ENCODE measurements at places on chromosomes 2 and 18. TPM values are rescaled to one million over a fixed set of nuclear protein-coding genes. Genes with fewer than 3 reads are reported as not detected.

The MEX3C gene
- 16.5 TPM for total RNA-seq

The MTCL1 gene
- total RNA-seq = 15.3 TPM

The LIMS3 gene
- total RNA-seq = 4.7 TPM

The ZNF396 gene
- total RNA-seq = 2.6 TPM

The RND3 gene
- 4.9 TPM for total RNA-seq

The GALR1 gene
- total RNA-seq = under 0.01 TPM

The ALLC gene
- total RNA-seq = not detected

The MERTK gene
- total RNA-seq = 9.6 TPM

The EPHA4 gene
- total RNA-seq = 4.0 TPM

The HOXD10 gene
- not detected for total RNA-seq

The G6PC2 gene
- 35.3 TPM for total RNA-seq

The NBEAL1 gene
- total RNA-seq = 31.6 TPM

The UCN gene
- total RNA-seq = not detected

The POMC gene
- 92.0 TPM for total RNA-seq

The CCDC141 gene
- 13.7 TPM for total RNA-seq

GRCh38 chr2:99836690-99837605 is 305.4 kb downstream of the AFF3 start:
- H3K4me1 ChIP-seq = no peaks in the 10 kb centered on the region
- no peak overlapping the region for H3K27ac ChIP-seq
- no peaks in the 10 kb centered on the region for H3K36me3 ChIP-seq
- H3K4me3 ChIP-seq = no peak overlapping the region

GRCh38 chr2:167579826-167580225 is 667.6 kb downstream of the STK39 start:
- H3K27ac ChIP-seq = no peak overlapping the region
- no peaks in the 10 kb centered on the region for H3K27me3 ChIP-seq
- H3K4me3 ChIP-seq = no peak overlapping the region
- no peaks in the 10 kb centered on the region for H3K36me3 ChIP-seq
- no peaks in the 10 kb centered on the region for H3K4me1 ChIP-seq

- no peak for DNase-seq
- no peaks in the 10 kb centered on the region for H3K27me3 ChIP-seq
- no peaks in the 10 kb centered on the region for H3K36me3 ChIP-seq
- peaks cover 10% of the 10 kb centered on the region for H3K4me1 ChIP-seq
Observed at GRCh38 chr2:188963741-188964140, 10.4 kb upstream of the COL3A1 start.

DNA sequence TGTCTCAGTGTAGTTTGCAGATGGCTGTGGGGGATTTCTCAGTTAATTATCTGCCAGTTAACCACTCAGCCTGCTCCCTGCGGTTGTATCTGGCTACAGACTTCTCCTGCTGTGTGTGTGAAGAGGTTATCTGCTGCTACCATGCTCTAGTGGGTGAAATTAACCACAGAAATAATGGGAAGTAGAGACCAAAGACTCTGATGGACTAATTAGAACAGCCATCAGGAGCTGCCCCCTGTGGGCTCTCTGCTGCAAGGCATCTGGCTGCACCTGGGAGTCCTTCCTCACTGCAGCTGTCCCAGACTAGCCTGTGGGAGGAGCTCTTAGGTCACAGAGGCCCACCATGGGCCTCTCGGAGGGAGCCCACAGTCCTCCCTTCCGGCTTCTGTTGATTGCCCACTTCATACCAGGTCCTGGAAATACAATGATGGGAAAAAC is 66.6 kb downstream of the CTIF start:
- H3K36me3 ChIP-seq = no peaks in the 10 kb centered on the region
- H3K4me1 ChIP-seq = peaks cover under 1% of the 10 kb centered on the region
- H3K27ac ChIP-seq = no peak overlapping the region
- no peak for DNase-seq

DNA sequence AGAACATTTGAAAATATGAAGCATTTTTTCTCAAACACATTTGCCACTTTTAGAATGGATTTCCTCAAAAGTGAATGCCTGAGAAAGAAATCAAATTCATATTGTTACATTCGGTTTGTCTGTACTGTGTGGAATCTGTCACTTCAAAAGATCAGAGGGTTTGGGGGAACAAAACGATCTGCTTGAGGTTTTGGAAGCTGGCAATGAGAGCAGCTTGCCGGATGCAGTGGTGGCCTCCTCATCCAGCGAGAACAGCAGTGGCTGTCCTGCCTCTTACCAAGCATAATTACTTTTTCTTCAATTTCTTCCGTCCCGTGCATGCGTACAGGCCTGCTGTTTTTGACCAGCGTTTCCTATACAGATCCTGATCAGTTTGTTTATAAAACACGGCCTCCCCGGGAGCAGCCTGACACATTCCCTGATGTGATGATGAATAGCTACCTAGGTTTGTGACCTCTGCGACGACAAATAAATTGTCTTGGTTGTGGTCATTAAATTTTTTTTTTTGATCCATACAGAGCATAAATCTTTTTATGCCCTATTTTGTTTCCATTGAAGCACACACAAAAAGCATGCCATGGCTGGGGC is 45.2 kb downstream of the ITGA6 start:
- no peak overlapping the region for H3K27ac ChIP-seq
- no peaks in the 10 kb centered on the region for H3K36me3 ChIP-seq
- no peak for DNase-seq
- no peaks in the 10 kb centered on the region for H3K27me3 ChIP-seq

- H3K4me1 ChIP-seq = no peaks in the 10 kb centered on the region
- H3K36me3 ChIP-seq = no peaks in the 10 kb centered on the region
- DNase-seq = no peak
- no peaks in the 10 kb centered on the region for H3K27me3 ChIP-seq
Observed at GRCh38 chr2:33946193-33946592, 347.1 kb upstream of the FAM98A start.

- H3K27ac ChIP-seq = no peak overlapping the region
- no peak for DNase-seq
- peaks cover 16% of the 10 kb centered on the region for H3K4me1 ChIP-seq
- no peaks in the 10 kb centered on the region for H3K36me3 ChIP-seq
Observed at GRCh38 chr2:99850084-99850710, 292.2 kb downstream of the AFF3 start.

DNA sequence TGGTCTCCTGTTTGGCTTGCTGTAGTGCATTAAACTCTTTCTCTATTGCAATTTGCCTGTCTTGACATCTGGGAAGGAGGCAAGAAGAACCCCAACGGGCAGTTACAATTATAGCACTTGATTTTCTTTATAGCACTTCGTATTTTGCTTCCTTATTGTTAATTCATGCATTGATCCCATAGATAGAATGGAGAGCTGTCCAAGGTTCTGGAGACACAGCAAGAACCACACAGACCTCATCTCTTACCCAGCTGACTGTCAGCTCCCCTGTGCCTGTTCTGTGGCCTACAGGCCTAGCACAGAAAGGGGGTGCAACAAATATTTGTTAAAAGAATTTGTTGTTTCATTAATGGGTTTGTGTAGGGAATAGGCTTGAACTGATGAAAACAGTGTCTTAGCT is 194.3 kb downstream of the GALNT1 start:
- H3K27me3 ChIP-seq = no peaks in the 10 kb centered on the region
- no peak for DNase-seq
- H3K4me3 ChIP-seq = no peak overlapping the region
- no peak overlapping the region for H3K27ac ChIP-seq

GRCh38 chr2:74333175-74333574 is 10.0 kb downstream of the SLC4A5 start:
- H3K4me3 ChIP-seq = no peak overlapping the region
- H3K36me3 ChIP-seq = no peaks in the 10 kb centered on the region
- DNase-seq = no peak
- no peaks in the 10 kb centered on the region for H3K4me1 ChIP-seq
- H3K27me3 ChIP-seq = no peaks in the 10 kb centered on the region

- DNase-seq = no peak
- no peaks in the 10 kb centered on the region for H3K27me3 ChIP-seq
- no peaks in the 10 kb centered on the region for H3K4me1 ChIP-seq
- no peaks in the 10 kb centered on the region for H3K36me3 ChIP-seq
- no peak overlapping the region for H3K4me3 ChIP-seq
- H3K27ac ChIP-seq = no peak overlapping the region
Observed at GRCh38 chr18:27261769-27262549, 76.9 kb upstream of the CHST9 start.

DNA sequence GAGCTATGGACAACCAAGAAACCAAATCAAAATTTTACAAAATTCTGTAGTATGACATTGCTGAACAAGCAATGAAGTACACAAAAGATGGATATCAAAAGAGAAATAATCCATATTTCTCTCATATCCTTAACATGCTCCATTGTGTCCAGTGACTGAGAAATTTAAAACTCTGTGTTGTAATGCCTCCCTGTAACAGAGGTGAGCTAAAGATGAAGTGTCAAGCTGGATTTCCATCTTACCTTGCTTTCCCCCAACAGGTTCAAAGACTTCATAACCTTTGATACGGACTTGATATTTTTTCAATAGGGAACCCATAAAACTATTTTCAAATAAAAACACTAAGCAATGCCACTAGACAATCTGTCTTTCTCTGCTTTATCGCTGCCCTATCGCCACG is 95.7 kb upstream of the SERTAD2 start:
- no peaks in the 10 kb centered on the region for H3K36me3 ChIP-seq
- peak overlapping the region; percentile 95 for H3K27ac ChIP-seq
- no peaks in the 10 kb centered on the region for H3K27me3 ChIP-seq
- no peak for DNase-seq
- H3K4me3 ChIP-seq = peak overlapping the region; percentile 67

GRCh38 chr2:108945969-108946368 is 43.1 kb downstream of the EDAR start:
- no peaks in the 10 kb centered on the region for H3K36me3 ChIP-seq
- H3K27ac ChIP-seq = no peak overlapping the region
- H3K27me3 ChIP-seq = no peaks in the 10 kb centered on the region
- H3K4me3 ChIP-seq = no peak overlapping the region
- peak; percentile 46 for DNase-seq
- H3K4me1 ChIP-seq = peaks cover 4% of the 10 kb centered on the region

DNA sequence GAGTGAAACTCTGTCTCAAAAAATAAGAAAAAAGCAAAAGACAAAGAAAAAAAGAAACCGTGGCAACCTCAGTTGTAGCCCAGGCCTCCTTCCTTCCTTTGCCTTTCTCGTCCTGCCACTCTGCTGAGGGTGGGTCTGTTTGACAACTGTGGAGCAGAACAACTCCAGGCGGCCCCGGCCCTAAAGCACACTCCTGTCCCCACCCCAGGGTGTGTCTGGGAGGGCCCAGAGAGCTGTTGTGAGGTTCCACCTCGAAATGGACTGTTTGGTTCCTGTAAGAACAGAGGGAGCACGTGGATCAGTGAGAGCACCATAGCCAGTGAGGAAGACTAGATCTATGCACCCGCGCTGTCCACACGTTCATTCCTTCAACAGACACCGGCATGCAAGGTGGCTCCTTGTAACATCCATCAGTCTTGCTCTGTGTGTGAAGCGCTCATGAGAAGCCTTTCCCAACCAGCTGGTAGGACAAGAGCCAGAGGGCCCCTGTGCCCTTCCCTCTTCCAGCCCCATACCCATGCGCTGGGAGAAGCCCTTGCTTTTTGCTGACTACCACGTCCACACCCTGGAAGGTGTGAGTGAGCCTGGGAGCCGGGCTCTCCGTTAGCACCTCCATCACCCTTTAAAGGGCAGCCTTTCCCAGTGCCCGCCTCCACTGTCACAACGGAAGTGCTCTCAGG is 61.6 kb downstream of the SOWAHC start:
- H3K4me1 ChIP-seq = peaks cover 14% of the 10 kb centered on the region
- no peak overlapping the region for H3K4me3 ChIP-seq
- no peaks in the 10 kb centered on the region for H3K36me3 ChIP-seq
- H3K27ac ChIP-seq = no peak overlapping the region
- H3K27me3 ChIP-seq = no peaks in the 10 kb centered on the region

GRCh38 chr2:199470672-199471442 is 13.1 kb upstream of the SATB2 start:
- H3K4me1 ChIP-seq = peaks cover 34% of the 10 kb centered on the region
- no peak overlapping the region for H3K27ac ChIP-seq
- H3K36me3 ChIP-seq = no peaks in the 10 kb centered on the region
- no peaks in the 10 kb centered on the region for H3K27me3 ChIP-seq

GRCh38 chr18:77262643-77263465 is 13.2 kb downstream of the GALR1 start:
- no peak overlapping the region for H3K4me3 ChIP-seq
- H3K27ac ChIP-seq = no peak overlapping the region
- no peaks in the 10 kb centered on the region for H3K4me1 ChIP-seq
- DNase-seq = no peak

GRCh38 chr18:5155907-5156287 is 41.2 kb downstream of the AKAIN1 start:
- H3K27ac ChIP-seq = no peak overlapping the region
- no peak for DNase-seq
- H3K27me3 ChIP-seq = no peaks in the 10 kb centered on the region
- H3K4me3 ChIP-seq = no peak overlapping the region
- H3K4me1 ChIP-seq = no peaks in the 10 kb centered on the region

DNA sequence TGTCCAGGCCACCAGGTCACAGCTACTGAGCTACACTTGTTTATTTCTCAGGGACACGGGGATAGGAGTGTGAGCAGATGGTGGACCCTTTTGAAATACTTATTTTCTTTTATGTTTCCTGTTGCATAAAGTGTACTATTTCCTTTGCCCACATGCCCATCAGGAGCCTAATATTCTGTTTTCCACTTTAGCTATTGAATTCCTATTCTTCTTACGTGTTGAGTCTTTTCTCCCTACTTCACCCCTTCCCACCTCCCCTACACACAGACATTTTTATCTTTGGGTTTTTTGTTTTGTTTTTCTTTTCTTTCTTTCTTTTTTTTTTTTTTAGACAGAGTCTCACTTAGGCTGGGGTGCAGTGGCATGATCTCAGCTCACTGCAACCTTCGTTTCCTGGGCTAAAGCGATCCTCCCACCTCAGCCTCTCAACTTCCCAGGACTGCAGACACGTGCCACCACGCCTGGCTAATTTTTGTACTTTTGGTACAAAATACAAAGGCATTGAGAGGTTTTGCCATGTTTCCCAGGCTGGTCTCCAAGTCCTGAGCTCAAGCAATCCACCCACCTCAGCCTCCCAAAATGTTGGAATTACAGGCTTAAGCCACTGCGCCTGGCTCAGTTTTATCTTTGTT is 5.2 kb upstream of the GPR55 start:
- DNase-seq = no peak
- H3K27me3 ChIP-seq = no peaks in the 10 kb centered on the region
- H3K4me1 ChIP-seq = no peaks in the 10 kb centered on the region
- no peaks in the 10 kb centered on the region for H3K36me3 ChIP-seq
- no peak overlapping the region for H3K27ac ChIP-seq

DNA sequence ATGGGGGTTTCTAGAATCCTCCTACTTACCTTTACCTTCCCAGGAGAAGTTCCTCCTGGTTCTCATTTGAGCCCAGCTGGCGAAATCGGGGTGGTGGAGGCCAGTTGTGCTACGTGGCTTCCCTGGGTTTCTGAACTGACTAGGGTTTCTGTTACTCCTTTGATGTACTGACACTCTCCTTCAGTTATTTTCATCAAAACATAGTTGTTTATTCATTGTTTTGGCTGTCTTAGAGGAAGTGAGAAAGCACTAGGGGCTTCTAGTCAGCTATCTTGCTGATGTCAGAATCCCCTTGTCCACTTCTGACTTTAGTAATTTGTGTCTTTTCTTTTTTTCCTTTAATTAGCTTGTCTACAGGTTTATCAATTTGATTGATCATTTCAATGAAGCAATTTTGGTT is 332.2 kb upstream of the TANK start:
- H3K27ac ChIP-seq = no peak overlapping the region
- H3K27me3 ChIP-seq = no peaks in the 10 kb centered on the region
- no peak overlapping the region for H3K4me3 ChIP-seq
- no peaks in the 10 kb centered on the region for H3K36me3 ChIP-seq
